ENCODE measurements at places on chromosomes 5 and 9.
A peak's percentile ranks its signal among the peaks of the same experiment; 100 is the strongest.

DNA sequence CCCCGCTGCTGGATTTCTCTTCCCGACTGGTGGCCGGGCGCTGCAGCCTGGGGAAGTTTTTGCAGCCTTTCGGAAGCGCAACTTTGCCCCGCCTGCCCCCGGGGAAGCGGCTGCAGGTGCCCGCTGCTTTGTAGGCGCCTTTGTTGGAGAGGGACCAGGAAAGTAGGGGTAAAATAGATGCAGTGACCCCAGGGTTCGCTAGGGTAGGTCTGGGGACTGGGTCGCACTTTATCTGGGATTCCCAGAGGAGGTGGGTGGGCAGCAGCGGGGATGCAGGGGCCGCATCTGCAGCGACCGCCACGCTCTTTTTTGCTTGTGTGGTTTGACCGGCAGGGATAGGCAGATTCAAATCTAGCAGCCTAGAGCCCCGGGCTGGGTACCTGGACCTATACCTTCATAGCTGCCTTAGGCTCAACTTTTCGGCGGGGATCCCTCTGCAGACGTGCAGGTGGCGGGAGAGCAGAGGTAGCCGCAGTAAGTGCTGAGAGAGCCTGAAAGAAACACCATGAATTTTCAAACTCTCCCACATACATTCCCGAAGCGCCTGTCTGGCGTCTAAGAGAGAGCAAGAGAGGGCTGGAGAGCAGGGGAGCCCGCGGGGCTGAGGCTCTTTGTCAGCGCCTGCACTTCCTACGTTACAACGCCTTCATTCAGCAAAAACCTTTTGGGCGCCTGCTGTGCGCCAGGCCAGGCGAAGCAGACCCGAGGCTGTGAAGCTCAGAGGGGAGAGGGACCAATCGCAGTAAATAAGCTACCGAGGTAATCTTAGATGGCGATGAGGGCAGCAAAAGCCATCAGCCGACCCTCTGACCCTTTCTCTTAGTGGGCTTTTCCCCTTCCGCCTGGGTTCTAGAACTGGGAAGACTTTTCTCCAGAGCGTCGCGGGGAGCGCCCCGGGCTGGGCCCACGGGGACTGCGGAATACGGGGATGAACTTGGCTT, 642 bp downstream of the SV2C start:
- peak; percentile 32 for DNase-seq

DNA sequence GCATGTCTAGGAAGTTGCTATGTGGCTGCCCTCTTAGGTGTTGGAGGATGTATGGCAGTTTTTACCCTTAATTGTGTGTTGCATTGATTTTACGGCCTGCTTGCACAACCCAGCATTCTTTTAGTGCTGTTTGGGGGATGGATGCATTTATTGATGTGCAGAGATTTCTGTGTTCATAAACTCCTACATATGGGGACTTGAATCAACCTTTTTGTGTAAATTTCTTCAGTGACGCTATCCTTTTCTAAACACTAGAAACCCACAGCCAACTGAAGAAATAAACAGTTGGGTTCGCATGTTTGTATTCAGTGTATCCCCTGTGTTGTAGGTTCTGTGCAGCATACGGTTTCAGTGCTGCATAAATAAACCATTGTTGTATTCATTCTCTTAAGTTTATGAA, 263.7 kb downstream of the RASEF start:
- DNase-seq: no peak

- no peak for DNase-seq
These were observed 252.2 kb downstream of the SLF1 start for GRCh38 chr5:94870511-94871183.

DNA sequence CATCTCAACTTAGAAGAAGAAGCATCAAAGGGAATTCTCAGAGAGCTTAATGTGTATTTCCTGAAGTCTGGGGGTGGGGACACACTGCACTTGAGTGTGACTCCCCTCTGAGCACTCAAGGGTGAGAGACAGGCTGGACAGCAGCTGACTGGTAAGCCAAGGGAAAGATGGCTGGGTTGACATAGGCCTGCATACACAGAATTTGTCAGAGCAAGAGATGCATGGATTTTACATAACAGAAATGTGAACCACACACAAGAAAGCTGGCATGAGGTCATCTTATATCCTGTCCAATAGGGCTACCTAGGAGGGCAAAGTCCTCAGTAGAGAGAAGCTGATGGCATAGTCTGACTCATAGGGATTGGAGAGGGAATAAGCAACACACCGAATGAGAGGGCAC, 114.3 kb upstream of the EPB41L4A start:
- DNase-seq: no peak

- no peak for DNase-seq
These were observed 203.3 kb upstream of the CDH9 start for GRCh38 chr5:27241564-27242257.

DNA sequence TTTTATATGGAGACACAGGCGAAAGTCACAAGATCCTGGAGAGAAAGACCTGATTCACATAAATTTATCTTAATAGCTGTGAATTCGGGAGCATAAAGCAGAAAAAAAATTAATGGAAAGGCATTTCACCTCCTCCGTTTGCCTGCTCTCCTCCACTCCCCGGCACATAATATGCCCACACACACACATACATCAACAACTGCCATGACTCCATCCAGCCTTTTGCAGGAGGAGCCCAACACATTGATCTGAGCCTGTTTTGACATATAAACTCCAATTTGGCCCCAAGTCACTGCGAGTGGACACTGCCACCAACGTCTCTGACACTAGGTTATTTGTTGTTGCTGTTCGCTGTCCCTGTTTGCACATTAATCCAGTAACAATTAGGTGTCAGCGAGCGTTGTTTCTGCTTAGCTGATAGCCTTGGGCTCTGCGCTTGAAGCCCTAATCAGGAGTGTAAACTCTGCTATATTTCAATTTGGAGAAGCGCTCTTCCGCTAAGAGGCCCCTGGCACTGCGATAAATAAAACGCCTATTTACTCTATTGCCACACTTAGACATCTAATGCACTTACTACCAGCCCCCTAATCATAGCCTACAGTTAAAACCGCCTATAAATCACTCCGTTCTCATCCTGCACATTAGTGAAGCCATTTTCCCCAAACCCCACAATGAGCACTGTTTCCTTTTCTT, 195.8 kb upstream of the TBCA start:
- DNase-seq: peak; percentile 11

DNA sequence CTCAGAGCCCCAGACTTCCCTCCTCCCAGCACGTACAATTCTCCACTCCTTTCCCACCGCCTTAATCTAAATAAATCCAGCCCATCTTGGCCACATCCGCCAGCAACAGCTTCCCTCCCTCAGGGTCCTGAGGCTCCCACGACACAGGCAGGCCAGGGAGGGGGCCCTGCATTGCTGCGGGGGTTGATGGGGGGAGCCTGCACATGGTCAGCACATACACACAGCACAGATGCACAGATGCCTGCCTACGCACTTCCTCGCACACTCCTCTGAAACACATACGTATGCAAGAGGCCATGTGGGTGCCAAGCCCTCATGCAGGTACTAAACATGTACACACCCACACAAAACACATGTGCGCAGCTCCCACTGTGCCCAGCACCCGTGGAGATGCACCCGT, 14.8 kb downstream of the PDGFRB start:
- no peak for DNase-seq

- no peak for DNase-seq
These were observed 203.4 kb downstream of the MCTP1 start for GRCh38 chr5:95081500-95081960.

DNA sequence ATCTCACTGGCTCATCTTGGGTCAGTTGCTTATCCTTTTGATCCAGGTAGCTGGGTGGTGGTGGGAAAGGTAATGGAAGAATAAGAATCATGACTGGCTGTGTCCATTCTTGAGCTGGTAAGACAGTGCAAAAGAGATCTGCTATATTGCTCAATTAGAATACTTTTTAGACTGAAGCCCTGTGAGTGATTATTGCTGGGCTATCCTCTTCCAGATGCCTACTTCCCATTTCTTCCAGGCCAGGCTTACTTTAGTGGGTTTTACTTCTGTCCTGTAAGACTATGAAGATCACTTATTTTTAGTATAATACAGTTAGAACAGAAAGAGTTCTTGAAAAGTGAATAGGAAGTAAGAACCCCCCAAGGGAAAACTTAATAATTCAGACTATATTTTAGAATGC, 7.2 kb downstream of the MARCHF6 start:
- DNase-seq: no peak

- no peak for DNase-seq
These were observed 547.5 kb downstream of the EBF1 start for GRCh38 chr5:158552241-158552640.

DNA sequence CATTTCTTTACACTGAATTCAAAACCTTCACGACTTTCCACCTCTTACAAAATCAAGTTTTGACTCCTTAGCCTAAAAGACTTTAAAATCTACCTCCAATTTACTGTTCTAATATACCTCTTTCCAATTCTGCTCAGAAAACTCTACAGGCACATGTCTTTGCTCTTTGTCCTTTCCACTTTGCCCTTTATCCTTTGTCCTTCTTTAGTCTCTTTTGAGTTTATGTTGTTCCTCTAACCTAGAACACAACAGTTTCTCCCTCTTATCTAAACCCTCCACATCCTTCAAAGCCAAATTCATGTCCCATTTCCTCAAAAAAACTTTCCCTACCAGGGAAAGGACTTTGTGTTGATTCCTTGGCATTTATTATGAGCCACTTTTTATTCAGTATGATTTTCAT, 1.4 kb downstream of the CDKL3 start:
- DNase-seq: no peak

DNA sequence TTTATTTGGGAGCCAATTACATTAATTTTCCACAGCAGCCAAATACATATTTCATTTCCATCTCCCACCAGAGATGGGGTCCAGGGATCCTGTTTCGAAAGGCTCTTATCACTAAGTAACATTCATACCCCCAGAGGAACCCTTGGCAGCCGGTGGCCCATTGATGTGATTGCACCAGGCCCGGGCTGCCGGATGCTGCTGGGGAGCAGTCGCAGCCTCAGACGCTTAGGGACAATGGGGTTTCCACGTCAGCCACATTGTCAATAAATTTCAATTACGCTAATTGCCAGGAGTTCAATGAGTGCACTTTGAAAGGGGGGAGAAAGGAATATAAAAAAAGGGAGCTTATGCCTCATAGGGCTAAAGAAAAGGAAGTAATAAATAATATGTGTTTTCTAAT, 478.8 kb upstream of the ADAMTS16 start:
- no peak for DNase-seq

DNA sequence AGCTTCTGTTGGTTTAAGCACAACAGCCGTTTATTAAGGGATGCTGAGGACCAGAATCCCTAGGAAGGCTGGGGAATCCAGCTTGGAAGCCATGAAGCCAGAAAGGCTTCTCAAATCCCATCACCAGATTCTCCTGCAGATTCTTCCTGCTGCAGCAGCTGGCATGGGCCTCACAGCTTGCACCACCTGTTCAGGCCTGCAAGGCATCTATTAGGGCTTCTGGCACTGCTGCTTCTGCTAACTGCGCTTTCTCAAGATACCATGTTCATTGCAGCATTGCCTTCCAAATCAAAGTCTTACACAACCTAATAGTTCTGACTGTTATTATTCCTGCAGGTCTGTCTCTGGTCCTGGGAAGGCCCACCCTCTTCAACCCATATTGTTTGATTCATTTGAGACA, 51.2 kb upstream of the ZNF366 start:
- no peak for DNase-seq

GRCh38 chr9:101458963-101459631, 23.5 kb upstream of the ALDOB start:
- DNase-seq: peak; percentile 73

DNA sequence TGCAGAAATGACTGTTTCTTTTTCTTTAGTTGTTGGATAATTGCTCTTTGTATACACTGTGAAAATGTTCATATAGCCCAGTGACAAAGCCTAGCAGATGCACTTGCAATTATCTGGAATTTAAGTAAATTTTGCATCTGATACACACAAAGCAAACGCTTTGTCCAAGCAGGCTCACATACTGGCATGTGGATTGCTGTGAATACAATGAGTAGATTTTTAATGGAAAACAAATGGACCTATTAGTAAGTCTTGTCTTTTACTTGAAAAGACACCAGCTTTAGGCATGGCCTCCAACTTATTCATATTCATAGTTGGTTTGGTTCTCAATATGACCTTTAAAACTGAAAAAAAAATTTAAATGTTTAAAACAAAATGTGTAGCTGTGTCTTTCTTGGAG, 1299.8 kb upstream of the WWC1 start:
- DNase-seq: no peak

GRCh38 chr5:32612134-32612888, 27.0 kb downstream of the SUB1 start:
- peak; percentile 87 for DNase-seq

- no peak for DNase-seq
These were observed 1.3 kb upstream of the PLPP7 start for GRCh38 chr9:131288217-131288616.

DNA sequence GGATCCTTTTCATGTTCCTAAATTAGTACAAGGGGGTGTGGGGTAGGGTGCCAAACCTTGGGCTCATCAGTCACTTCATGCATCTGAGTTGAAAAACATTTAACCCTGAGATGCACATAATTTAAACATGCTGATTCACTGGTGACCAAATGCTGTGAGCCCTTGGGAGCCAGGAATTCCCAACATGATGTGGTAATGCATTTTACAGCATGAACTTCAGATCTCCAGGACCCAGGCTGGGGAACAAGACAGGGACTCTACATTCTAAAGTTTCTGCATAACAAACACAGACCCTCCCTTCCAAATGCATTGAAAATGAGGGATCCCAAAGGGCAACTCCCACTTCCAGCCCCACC, 322.2 kb downstream of the NDUFS4 start:
- DNase-seq: no peak

DNA sequence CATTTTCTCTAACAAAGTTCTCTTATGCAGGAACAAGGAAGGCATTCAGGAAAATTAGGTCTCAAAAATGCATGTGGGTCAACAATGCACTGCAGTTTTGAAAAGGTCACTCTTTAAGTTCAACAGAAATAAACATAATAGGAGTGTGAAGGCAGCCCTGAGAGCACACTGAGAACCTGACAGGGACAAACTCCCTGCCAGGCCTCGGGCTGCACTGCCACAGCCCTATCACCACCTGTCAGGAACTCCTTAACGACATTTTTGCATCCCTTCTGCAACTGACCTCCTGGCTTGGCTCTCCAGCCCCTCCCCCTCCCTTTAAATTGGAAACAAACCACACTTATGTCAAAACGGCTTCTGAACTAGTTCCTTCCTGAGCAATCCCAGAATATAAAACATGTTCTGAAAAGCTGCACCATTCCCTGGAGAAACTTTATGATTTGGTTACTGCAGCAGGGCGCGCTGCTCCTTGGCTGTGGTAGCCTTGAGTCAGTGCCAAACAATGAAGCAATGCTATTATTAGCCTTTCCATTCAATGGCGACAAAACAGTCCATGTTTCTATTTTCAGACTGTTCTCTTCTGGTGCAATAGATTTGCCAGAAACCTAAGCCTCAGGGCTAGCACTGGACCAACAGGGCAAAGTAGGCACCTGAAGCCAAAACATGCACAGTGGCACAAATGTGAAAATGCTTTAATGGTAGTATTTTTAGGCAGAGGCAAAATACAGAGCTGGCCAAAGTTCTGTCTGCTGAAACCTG, 160.1 kb upstream of the ZNF608 start:
- peak; percentile 41 for DNase-seq

GRCh38 chr5:35990941-35991611, at the start of gene UGT3A1:
TSS of gene UGT3A1 (minus strand) at chr5:35991390. CDS start at chr5:35991240, 150 bp downstream.
- no peak for DNase-seq
